Left hindlimb (tissue), 1 donor: ENCODE measurements at places on chromosomes 6 and 20.
A peak's percentile ranks its signal among the peaks of the same experiment; 100 is the strongest.

DNA sequence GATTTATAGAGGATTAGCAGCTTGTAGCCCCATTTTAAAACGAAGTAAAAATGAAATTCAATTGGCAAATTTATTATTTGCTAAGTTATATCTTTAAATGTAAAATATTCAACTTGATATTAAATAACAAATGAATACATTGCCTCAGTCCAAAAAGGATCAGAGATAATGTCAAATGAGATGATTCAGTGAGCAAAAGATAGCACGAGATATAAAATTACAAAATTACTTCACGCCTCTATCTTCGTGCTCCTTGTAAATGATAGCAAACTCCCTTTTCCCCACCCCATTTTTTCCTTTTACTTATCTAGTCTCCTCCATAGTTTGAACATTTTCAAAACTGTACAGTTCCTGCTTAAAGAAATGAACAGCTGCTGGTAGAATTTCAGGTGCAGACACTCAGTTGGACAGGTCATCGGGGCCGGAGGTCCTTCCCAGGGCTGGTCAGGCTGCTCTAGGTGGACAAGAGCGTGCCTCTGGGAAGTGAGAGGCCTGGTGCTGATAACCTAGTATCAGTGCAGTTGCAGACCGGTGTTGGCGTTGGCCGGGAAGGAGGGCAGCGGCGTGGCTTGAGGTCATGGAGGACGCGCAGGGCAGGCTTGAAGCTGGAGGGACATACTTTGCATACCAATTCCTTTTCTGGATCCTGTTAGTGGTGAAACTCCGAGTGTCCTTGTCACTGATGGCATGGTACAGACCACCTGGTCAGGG, 83.9 kb downstream of the CDC5L start:
- DNase-seq = no peak

DNA sequence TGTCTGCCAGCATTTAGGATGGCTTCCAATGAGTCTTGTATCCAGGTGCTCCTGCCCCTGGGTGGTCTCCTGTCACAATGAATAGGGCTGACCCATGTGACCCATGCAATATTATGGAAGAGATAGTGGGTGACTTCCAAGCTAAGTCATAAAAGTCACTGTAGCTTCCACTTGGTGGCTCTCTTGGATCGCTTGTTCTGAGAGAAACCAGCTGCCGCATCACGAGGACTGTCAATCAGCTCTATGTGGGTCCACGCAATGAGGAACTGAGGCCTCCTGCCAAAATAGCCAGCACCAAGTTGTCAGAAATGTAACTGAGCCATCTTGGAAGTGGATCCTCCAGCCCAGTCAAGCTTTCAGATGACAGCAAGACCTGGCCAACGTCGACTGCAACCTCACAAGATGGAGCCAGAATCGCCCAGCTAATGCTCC, 14.9 kb upstream of the MATN4 start:
- no peak for DNase-seq

- peak; percentile 63 for DNase-seq
These were observed 134.2 kb downstream of the MRPL14 start for GRCh38 chr6:43992783-43993644.

DNA sequence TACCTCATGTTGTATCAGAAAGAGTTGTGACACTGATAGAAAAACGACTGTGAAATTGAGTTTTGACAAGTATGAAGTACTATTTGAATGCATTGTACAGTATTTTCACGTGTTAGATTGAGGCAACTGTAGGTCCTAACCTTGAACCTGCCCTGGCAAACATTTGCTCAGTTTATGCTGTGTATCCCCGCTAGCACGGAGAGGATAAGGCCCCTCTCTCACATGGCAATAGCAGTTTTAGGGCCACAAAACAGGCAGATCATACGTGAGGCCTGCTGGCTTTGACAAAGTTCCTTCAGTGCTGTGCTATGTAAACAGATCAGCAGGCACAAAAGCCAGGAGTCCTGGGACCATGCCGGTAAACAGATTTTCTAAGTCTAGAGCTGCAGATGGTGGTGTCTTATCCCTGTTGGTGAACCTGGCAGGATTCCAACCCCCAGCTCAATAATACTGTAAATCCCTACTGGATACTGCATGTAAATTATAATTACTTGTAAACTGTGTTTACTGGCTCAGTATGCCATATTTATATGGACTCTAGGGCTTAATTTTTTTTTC, 23.8 kb upstream of the FAM217A start:
- DNase-seq = no peak

GRCh38 chr20:56924292-56925081, 295.4 kb downstream of the TFAP2C start:
- no peak for DNase-seq

DNA sequence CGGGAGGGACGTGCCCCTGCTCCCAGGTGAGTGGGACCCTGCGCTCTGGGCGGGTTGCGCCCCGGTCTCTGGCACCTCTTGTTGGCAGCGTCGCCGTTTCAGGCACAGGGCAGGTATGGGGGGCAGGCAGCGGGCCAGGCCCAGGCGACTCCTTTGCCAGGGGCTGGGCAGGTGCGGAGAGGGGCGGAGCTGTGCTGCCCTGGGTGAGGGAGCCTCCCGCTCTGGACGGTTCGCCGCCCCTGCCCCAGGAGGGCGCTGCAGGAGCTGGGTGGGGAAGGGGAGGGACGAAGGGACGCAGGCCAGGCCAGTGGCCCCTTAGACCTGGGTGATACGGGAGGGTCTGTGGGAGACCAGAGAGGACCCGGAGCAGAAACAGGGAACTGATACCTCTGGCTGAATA, 663.9 kb upstream of the DEFB115 start:
- DNase-seq = no peak

GRCh38 chr20:21312813-21313474, 9.8 kb downstream of the XRN2 start:
- DNase-seq = no peak

- no peak for DNase-seq
These were observed 301.2 kb downstream of the RNGTT start for GRCh38 chr6:88662163-88662580.

GRCh38 chr6:51163843-51164529, 345.3 kb downstream of the TFAP2B start:
- no peak for DNase-seq

DNA sequence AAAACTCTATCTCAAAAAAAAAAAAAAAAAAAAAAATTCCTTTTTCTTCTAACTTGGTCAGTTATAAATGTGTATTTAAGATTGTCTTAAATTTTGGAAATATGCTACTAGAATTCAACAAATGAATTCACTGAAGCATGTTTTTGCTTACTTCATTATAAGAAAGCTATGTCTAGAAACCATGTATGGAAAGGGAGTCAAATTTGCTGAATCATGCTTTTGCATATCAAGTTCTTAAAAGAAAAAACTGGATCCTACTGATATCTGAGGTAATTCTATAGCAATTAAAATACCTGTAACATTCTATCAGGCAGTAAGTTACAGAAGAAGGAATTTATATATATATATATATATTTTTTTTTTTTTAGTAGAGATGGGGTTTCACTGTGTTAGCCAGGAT, 27.7 kb downstream of the AKIRIN2 start:
- no peak for DNase-seq

GRCh38 chr20:37378785-37379598, 33.1 kb downstream of the SRC start:
- DNase-seq = peak; percentile 29
